ENCODE measurements at places on chromosomes 5 and 9.

DNA sequence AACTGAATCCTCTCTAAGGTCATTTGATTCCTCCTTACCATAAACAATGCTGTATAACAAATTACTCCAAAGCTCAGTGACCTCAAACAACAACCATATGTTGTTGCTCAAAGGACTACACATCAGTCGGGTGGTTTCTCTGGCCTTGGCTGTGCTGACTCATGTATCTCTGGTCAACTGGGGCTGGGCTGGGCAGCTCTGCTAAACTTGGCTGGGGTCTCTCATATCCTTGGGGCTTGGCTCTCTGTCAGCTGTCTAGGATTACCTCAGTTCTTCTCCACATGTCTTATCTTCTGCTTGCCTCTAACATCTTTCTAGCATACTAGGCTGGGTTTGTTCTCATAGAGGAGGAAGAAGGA is 86.4 kb downstream of the GALNT10 start:
- DNase-seq: peak; percentile 96

DNA sequence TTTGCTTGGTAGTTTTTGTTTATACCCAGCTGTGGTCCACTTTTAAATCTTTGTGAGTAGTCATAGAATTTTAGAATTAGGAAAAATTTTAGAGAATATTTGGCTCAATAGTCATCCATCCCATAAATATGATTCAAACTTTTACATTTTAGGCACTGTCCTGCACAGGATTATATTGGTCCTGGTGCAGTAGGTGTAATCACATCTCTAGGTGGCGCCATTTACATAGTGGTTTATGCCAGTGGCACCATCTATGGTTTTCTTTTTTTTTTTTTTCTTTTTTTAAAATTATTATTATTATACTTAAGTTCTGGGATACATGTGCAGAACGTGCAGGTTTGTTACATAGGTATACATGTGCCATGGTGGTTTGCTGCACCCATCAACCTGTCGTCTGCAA is 260.7 kb upstream of the KCNN2 start:
- DNase-seq: peak; percentile 91

GRCh38 chr9:95381221-95381620 is 63.7 kb upstream of the FANCC start:
- peak; percentile 78 for DNase-seq

- DNase-seq: no peak
Observed at GRCh38 chr9:6444128-6444527, 31.1 kb downstream of the UHRF2 start.

DNA sequence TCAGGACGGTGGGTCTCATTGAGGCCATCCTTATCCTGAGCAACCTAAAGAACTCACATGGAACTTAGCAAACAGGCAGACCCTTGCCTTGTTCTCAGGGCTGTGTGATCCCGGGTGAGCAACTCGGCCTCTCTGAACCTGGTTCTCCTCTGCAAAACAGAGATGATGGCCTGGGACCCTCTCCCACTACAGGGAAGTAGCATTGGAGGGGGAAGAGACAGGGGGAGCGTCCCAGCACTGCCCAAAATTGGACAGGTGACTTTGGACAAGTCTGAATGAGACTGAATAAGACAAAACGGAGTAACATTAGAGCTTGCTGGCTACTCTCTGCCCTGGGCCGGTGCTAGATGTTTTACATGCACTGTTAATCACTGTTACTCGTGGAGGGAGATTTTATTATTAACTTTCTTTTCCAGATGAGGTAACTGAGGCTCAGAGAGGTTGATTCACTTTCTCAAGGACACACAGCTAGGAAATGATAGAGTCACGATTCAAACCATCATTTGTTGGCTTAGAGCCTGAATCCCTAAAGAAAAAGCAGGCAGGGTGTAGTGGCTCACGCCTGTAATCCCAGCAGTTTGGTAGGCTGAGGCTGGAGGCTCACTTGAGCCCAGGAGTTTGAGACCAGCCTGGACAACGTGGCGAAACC is 136.4 kb downstream of the C9orf50 start:
- no peak for DNase-seq
